Activated CD8-positive, alpha-beta memory T cell treated with anti-CD3 and anti-CD28 coated beads for 4 hours (primary cell): ENCODE measurements at places on chromosomes 1 and 21.
A peak's percentile ranks its signal among the peaks of the same experiment; 100 is the strongest.

GRCh38 chr1:212562771-212563170 is 45.8 kb upstream of the ATF3 start:
- DNase-seq = no peak

GRCh38 chr1:245370905-245371581 is 216.3 kb downstream of the KIF26B start:
- no peak for DNase-seq

GRCh38 chr1:107526524-107527198 is 385.8 kb downstream of the NTNG1 start:
- DNase-seq = no peak

DNA sequence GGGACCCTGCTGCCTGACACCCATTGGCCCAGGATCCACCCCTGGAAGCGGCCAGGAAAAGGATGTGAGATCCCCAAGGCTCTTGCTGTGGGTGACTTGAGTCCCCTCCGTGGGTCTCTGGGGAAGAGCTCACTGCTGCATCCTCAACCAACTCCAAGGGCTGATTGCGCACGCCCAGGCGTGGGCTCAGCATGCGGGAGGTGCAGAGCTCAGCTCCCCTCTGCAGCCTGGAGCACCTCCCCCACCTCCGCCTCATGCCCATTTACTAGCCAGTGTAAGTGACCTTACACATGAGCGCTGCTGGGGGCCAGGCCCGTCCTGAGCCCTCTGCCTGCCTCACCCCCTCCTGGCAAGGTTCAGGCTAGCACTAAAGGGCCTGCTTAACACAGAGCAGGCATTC is 138.4 kb upstream of the VAMP3 start:
- no peak for DNase-seq

DNA sequence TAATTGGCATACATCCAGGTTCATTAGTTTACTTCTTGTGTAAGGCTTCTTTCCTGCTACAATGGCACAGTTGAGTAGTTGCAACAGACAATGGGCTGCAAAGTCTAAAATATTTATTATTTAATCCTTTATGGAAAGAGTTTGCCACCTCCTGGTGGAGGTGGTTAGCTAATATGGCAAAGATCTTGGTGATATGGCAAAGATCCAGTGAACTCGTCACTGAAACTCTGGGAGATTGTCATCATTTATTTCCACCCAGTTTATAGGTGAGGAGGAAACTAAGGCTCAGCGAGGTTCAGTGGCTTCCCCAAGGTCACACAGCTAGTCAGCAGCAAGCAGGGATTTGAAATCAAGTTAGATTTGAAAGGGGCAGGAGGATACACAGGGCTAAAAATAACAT is 16.1 kb upstream of the IFFO2 start:
- DNase-seq = no peak

DNA sequence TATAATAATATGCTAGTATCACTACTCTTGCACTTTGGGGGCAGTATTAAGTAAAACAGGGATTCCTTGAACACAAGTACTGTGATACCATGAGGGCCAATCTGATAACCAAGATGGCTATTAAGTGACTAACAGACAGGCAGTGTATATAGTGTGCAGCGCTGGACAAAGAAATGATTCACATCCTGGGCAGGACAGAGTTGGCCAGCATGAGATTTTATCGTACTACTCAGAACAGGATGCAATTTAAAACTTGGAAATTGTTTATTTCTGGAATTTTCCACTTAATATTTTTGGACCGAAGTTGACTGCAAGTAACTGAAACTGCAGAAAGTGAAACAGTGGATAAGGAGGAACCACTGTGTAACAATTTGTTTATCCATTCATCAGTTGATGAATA is 74.6 kb downstream of the DNTTIP2 start:
- no peak for DNase-seq

- DNase-seq = no peak
Observed at GRCh38 chr1:231319080-231319479, 18.6 kb downstream of the EXOC8 start.

- no peak for DNase-seq
Observed at GRCh38 chr1:116808200-116808847, 54.1 kb downstream of the CD2 start.

DNA sequence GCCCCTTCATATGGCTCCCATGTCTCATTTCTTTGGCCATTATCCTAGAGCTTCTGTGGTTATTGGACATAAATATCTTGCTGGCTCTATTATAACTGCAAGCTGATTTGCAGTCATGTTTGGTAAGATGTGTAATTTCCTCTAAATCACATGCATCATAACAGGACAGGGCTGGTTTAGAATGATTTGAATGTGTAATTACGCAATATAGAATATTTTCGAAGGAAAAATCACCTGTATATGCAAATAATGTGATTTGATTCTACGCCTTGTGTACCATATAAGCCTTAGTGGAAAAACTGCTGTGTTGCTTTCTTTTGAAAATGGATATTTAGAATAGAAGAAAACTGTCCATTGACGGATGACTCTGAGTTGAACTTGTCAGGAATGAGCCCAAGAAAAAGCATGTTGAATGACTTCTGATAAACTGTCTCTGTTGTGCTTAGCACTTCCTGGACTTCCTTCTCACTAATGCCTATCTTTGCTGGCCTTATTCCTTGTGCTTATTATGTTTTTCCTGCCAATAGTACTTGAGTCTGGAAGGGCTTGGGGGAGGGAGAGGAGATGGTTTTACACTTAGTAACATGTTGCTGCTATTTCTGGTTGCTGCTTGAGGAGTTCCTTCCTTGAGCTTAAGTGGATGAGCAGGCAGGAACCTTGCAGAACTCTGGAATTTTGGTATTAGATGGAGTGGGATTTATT is 6.5 kb downstream of the CACHD1 start:
- DNase-seq = no peak

GRCh38 chr21:18617291-18617690 is 213.7 kb upstream of the TMPRSS15 start:
- DNase-seq = no peak

DNA sequence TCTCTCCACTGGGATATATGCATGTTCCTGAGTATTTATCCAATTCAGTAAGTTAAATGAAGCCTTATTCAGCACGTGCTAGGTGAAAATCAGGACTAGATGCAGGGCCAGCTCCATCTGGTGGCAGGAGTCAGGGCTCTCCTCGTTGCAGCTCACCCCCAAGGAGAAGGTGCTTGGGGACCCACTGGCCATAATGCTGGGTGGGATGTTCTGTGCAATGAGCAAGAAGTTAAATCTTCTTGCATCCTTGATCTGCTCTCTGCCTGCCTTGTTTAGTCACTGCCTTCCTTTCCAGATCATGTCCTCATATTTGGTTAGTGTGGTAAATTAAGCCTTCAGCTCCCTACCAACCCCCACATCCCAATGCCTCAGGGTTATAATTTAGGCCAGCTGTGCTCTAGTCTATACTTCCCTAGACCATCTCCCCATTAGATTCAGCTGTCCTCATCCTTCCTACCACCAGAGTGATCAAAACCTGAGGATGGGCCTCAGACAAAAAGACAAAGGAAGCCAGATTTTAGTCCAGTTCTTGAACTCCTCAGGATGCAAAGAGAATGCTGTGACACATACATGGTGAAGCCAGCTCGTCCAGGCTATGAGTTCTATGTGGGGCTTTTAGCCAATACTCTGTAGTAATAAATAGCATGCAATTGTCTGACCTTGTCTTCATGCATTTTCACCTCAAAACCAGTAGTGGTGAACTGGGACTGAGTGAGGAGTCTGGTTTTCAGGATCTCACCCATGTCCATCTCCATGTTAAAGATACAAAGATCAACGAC is 55.9 kb downstream of the SEC16B start:
- no peak for DNase-seq

GRCh38 chr1:204426971-204427701 is 15.5 kb upstream of the PPP1R15B start:
- DNase-seq = no peak

DNA sequence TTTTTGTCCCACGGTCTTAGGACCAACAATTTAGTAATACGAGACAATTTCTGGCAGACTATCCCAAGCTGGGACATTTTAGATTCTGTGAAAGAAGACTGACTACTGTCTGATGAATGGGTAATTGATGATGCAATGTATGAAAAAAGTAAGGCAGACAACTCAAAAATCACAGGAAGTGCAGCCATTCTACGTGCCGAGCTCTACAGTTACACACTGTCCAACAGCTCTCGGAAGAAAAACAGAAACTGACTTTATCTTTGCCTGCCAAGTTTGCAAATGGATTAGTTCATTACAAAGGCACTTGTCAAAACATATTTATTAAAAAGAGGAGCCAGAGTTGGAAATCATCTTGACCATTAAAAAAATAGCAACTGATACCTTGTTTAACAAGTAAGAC is 31.3 kb downstream of the ZBTB8B start:
- no peak for DNase-seq

DNA sequence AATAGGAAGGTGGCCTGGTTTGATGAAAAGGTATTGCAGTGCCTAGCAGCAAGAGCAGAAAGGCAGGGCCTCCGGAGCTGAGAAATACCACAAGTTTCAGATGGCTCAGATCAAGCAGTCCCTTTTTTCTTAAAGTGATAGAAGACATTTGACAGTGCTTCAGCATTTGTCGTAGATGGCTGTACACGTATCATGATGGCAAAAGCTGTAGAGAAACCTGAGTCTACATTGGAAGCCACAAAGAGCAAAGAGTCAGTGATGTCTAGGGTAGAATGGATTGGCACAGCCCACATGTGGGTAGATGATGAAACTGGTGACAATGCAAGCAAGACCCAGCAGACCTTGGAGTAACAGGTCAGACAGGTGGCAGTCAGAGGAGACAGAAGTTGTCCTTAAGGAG is 101.3 kb upstream of the ARTN start:
- no peak for DNase-seq

GRCh38 chr1:44632598-44632997 is 41.7 kb downstream of the TMEM53 start:
- DNase-seq = no peak

DNA sequence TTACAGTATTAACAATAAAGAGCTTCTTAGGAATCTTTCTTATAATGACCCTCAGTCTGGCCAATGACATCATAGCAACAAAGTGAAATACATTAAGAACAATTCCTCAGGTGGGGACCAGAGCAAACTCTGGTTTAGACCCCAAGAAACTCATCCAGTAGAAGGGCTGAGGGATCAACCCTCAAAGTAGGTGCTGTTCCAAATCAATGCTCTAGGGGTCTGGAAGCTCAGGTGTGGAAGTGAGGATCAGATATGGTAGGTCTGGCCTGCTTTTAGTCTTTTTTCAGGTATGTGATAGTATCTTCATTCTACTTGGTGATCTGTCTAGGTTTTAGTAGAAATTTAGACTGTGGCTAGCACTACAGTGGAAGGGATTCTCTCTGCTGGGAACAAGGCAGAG is 291.7 kb downstream of the PDE4B start:
- DNase-seq = no peak

DNA sequence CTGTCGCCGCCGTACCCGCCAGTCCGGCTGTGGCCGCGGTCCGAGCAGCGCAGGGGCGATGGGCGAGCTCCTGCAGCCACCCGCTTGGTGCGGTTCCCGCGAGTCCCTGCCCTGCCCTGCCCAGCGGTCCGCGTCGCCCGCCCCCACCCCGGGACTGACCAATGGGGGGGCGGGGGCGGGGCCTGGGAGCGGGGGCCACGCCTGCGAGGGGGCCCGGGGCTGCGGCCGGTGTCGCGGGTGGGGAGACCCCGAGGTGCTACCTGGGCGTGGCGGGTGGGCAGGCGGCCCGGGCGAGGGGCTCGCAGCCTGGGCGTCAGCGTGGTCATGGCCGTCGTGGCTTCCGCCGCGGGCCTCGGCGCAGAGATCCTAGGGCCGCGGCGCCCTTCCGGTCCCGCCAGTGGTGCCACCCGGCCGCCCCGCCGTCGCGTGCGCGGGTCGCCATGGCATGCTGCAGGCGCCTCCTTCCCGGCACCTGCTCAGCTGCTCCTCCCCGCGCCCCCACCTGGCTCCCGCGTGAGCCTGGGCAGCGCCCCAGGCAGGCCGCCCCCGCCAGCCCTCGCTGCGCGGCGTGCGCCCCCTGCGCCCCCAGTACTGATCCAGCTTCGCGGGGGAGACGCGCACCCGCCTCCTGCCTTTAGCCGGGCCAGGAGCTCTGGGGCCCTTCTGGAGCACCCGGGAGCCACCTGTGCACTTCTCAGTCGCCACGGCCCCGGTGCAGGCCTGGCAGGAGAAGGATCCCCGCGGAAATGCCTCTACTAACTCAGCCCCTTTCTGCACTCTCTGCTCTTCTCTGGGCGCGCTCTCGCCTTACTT is at the start of gene BMP8B:
TSS of gene BMP8B (minus strand) at position 108 of the 813 bp plus-strand sequence. CDS start 380 bp downstream, outside the sequence.
- DNase-seq = peak; percentile 4

GRCh38 chr1:165852871-165853270 is 25.5 kb downstream of the UCK2 start:
- DNase-seq = no peak
